ENCODE measurements at places on chromosomes 2 and 18.

GRCh38 chr2:196208915-196209314 lies 37.5 kb upstream of the STK17B start:
- DNase-seq = no peak

DNA sequence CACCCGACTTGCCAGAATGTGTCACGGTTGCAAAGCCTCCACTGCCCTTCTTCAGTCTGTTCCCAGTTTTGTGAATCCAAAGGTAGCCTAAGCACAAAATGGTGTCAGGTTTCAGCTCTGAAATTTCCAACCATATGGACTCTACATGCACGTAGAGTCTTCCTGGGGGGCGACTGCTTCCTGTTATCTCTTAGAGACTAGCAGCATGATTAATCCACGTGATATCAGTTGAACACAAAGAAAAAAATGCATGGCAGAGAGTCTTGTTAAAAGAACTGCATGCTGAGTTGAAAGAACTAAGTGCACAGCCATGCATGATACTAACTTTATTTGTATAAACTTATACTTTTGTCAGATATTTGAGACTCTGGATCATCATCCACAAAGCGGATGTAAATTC lies 404.4 kb downstream of the SOCS6 start:
- DNase-seq = peak; percentile 4

DNA sequence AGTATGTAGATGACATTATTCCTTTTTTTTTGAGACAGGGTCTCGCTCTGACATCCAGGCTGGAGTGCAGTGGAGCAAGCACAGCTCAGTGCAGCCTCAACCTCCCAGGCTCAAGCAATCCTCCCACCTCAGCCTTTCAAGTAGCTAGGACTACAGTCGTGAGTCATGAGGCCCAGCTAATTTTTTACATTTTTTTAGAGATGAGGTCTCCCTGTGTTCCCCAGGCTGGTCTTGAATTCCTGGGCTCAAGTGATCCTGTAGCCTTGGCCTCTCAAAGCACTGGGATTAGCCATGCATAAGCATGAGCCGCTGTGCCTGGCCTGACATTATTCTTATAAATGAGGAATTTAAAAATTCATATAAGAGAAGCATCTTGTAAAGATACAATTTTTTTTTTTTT lies 86.9 kb downstream of the FAM117B start:
- DNase-seq = no peak

- no peak for DNase-seq
Observed at GRCh38 chr18:2570772-2571199, 519 bp downstream of the METTL4 start.

GRCh38 chr18:50009773-50010335 lies 185.1 kb downstream of the MYO5B start:
- peak; percentile 15 for DNase-seq

GRCh38 chr2:6986912-6987361 lies 69.7 kb downstream of the RNF144A start:
- no peak for DNase-seq

- no peak for DNase-seq
Observed at GRCh38 chr2:99421469-99421868, 68.3 kb downstream of the REV1 start.

DNA sequence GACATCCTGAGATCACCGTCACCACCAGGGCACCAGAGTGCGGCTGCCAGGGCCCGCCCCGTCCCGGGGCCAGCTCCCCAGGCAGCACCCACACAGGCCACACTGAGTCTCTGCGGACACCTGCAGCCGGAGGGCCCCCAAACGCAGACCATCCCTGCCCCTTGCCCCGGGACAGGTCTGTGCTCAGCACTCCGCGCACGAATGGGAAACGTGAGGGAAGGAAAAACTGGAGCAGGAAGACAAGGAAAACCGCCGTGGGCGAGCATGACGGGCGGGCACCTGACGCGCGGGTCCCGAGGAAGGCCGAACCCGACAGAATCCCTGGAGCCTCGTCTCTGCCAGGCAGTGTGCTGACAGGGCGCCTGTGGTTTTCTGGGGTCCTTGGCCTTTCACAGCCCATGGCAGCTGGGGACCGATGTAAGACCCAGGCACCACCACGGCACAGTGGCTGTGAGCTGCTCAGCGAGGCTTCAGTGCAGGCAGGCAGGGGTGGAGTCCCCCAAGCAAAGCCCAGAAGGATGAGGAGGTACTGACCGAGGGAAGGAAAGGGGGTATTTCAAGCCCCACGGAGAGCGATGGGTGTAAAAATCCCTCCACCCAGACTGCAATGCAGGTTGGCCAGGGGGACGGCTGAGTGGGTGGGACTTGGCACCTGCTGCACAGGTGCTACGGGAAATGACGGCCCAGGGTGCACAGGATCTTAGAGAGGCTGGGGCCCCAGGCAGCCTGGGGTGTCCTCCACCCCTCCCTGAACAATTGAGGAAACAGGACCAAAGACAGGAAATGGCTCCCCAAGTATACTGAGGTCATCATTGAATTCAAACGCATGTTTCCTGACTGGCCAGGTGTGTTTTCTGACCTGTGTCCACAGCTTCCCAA lies 59.0 kb downstream of the PXDN start:
- no peak for DNase-seq

GRCh38 chr2:230950874-230951339 lies 25.9 kb upstream of the GPR55 start:
- DNase-seq = no peak

DNA sequence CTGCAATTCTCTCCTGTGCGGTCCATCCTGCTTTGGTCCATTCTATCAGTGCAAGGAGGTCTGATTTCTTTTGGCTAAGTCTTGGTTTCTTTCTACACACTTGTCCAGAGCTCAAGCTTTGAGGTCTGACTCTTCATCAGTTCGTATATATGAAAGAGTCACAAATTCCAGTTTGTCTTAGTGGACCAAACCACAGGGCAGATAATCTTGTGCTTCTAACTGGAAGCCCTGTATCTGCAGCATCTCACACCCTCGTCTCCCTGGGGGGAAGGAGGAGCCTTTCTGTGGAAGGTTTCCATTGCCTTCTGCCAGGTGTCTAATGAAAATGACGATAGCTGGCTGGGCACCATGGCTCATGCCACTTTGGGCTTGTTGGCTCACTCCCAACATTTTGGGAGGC lies 148.5 kb downstream of the SPP2 start:
- DNase-seq = no peak

- DNase-seq = no peak
Observed at GRCh38 chr2:98892871-98893270, 43.2 kb downstream of the CRACDL start.

- no peak for DNase-seq
Observed at GRCh38 chr2:46610021-46610420, 130.7 kb downstream of the TMEM247 start.

DNA sequence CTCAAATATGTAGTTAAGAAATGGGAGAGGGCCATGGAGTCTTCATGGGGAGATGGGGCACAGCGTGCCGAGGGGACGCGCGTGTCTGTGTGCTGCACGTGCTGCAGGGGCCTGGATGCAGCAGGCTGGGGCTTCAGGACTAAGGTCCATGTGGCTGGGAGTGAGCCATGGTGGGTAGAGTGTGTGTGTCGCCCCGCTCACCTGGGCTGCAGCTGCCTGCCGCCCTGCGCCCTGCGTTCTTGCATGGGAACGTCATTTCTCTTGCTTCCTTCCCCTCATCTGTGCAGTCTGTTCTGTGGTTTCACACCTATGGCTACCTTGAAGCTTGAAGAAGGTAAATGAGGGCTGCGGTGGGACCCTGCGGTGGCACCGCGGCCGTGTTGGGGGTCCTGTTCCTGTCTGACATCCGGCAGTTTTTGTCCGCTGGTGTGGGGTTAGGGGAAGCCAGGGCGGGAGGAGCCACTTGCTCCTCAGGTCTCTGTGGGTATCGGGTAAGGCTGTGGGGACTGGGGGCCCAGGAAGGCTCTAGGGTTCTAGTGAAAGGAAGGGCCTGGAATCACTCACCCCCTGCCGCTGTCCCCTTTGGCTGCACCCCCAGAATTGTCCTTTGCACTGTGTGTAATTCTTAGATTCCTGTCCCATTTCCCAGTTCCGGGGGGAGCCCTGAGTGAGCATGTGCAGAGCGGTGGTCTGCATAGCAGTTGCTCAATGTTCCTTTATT lies 54.1 kb upstream of the HS6ST1 start:
- no peak for DNase-seq

- DNase-seq = no peak
Observed at GRCh38 chr2:140604096-140604495, 1526.7 kb downstream of the LRP1B start.
